Spinal cord (tissue), 10 donors: ENCODE measurements at places on chromosomes 2 and 18. TPM values are rescaled to one million over a fixed set of nuclear protein-coding genes. Genes with fewer than 3 reads are reported as not detected.

NYAP2 gene
- total RNA-seq, result 3.7 TPM

HAAO gene
- total RNA-seq, result 12.7 TPM

SLC14A1 gene
- total RNA-seq, result 19.4 TPM

ZC3H6 gene
- 14.8 TPM for total RNA-seq

FOXD4L1 gene
- total RNA-seq, result 0.17 TPM

MC4R gene
- total RNA-seq, result 1.3 TPM

SS18 gene
- 86.9 TPM for total RNA-seq

CAPG gene
- total RNA-seq, result 41.3 TPM

MAT2A gene
- total RNA-seq, result 119 TPM

- no peak overlapping the region for H3K4me3 ChIP-seq
- peak; percentile 49 for DNase-seq
- H3K27me3 ChIP-seq, result no peaks in the 10 kb centered on the region
Observed at GRCh38 chr2:139514951-139515350, 734.8 kb upstream of the NXPH2 start.

DNA sequence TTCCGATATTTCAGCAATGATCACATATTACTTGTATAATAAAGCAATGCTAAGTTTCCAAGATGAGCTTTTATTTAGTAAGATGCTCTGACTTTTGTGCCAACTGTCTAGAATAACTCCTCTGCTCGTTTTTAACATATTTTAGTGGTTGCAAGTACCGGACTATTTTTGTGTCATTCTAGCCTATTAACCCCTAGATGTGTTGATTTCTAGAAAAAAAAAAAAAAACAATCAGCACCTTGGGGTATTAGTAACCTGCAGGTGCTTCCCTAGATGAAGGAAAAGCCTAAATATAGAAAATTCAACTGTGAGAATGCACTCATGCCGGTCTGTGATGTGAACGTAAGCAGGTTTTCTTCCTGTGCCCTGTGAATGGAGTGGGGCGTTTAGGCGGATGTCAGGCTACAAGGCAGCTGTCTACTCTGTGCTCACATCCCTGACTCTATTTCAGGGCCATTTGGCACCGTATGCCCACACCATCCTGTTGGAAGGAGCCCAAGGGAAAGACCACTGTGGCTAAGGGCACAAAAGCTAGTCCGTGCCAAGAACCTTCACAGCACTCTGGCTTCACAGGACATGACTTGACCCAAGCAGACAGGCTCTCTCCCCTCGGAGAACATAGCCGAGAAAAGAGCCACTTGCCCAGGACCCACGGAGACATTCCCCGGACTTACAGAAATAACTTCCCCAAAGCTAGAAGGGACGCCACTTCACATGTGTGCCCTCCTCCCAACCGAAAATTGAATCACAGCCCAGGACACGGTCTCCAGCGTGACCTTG lies 60.9 kb upstream of the AGAP1 start:
- H3K27ac ChIP-seq, result peak overlapping the region; percentile 58
- H3K4me3 ChIP-seq, result no peak overlapping the region
- H3K36me3 ChIP-seq, result no peaks in the 10 kb centered on the region
- no peaks in the 10 kb centered on the region for H3K27me3 ChIP-seq
- DNase-seq, result no peak

DNA sequence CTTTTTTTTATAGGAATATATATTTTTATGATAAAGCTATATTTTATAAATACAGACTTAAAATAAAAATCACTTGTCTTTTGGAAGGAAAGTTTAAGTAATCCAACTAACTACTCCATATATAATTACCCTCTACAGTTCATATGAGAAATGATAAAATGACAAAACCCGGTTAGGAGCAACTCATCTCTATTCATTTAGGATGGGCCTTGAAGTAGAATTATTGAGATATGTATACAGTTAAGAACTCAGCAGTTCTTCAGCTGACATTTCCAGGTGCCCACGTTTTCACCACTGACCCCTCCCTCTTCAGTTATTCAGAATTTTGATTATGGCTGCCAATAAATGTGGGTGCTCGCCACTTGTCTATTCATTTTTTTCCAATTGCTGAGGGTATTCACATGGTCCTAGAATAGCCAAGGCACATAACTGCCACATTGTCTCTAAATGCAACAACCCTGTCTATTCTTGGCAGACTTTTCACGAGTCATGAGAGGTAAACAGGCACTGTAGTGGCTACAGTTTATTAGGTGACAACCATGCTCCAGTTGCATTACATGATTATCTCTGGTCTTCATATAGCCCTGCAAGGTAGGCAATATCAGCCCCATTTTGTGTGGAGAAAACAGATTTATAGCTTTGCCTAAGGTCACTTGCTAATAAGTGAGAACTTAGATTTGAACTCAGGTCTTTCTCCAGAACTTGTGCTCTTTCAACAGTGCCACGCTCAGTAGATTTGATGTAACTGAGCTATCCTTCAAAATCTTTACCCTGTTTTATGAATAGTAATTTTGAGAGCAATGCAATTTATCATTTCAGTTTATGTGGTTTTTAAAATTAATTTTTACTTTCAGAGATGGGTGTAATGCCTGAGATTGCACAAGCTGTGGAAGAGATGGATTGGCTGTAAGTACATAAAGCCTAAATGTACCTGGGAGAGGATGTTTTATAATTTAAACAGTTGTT lies 2.9 kb downstream of the DDX1 start:
- H3K4me3 ChIP-seq, result no peak overlapping the region
- DNase-seq, result no peak
- peaks cover 9% of the 10 kb centered on the region for H3K36me3 ChIP-seq
- no peaks in the 10 kb centered on the region for H3K27me3 ChIP-seq

GRCh38 chr2:179741317-179741716 lies 120.1 kb downstream of the ZNF385B start:
- H3K4me3 ChIP-seq, result no peak overlapping the region
- no peaks in the 10 kb centered on the region for H3K4me1 ChIP-seq
- DNase-seq, result no peak

DNA sequence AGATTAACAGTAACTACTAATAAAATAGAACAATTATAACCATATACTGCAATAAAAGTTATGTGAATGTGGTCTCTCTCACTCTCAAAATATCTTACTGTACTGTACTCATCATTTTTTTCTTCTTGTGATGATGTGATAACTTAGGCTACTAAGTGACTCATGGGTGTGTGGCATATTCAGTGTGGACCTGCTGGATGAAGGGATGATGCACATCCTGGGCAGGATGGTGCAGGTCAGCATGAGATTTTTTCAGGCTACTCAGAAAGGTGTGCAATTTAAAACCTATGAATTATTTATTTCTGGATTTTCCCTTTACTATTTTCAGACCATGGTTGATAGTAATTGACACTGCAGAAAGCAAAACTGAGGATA lies 90.7 kb downstream of the NCKAP5 start:
- no peak for DNase-seq
- no peak overlapping the region for H3K4me3 ChIP-seq

GRCh38 chr18:37476182-37476581 lies 89.4 kb downstream of the CELF4 start:
- H3K4me1 ChIP-seq, result peaks cover 19% of the 10 kb centered on the region
- no peak overlapping the region for H3K4me3 ChIP-seq
- H3K27ac ChIP-seq, result no peak overlapping the region
- H3K27me3 ChIP-seq, result no peaks in the 10 kb centered on the region

- no peak overlapping the region for H3K27ac ChIP-seq
- no peak for DNase-seq
- H3K4me3 ChIP-seq, result no peak overlapping the region
- H3K4me1 ChIP-seq, result no peaks in the 10 kb centered on the region
- H3K36me3 ChIP-seq, result no peaks in the 10 kb centered on the region
- no peaks in the 10 kb centered on the region for H3K27me3 ChIP-seq
Observed at GRCh38 chr2:187369471-187369870, 78.6 kb downstream of the CALCRL start.

DNA sequence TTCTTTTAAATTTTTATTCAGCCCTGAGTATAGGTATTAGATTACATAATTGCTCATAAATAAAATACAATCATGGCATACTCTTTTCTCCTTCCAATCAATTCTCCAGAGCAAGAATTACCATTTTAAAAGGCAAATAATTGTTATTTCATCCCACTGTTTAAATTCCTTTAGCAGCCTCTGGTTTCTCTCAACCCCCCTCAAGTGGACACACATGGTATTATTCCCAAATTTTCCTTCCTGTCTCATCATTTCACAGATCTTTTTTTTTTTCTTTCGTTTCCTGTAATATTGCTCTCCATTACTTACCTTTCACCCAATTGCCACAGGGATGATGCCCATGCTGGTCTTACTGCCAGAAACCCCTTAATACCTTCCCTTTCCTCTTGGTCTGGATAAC lies 385.2 kb downstream of the RIT2 start:
- no peak overlapping the region for H3K4me3 ChIP-seq
- no peaks in the 10 kb centered on the region for H3K27me3 ChIP-seq
- H3K27ac ChIP-seq, result no peak overlapping the region
- DNase-seq, result no peak
- H3K36me3 ChIP-seq, result no peaks in the 10 kb centered on the region
- H3K4me1 ChIP-seq, result no peaks in the 10 kb centered on the region

DNA sequence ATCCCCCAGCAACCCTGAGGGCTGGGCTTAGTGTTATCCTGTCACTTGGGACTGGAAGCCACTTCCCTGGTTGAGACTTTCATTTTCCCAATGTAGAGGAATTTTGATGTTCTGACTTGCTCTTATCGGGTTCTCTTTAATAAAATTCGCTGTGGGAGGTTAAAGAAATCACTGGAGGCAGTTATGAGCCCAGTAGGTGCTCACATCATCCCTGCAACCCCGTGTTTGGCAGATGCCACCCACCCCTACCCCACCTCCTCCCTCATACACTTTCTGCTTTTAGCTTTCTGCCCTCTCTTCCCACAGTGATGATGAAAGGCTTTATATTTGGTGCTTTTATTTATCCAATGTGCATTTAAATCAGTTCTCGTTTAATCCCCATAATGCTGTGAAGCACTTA lies 106.6 kb downstream of the MAPK4 start:
- H3K36me3 ChIP-seq, result peaks cover 13% of the 10 kb centered on the region
- H3K27me3 ChIP-seq, result no peaks in the 10 kb centered on the region
- H3K27ac ChIP-seq, result no peak overlapping the region

- H3K27me3 ChIP-seq, result no peaks in the 10 kb centered on the region
- DNase-seq, result no peak
- H3K36me3 ChIP-seq, result no peaks in the 10 kb centered on the region
- H3K27ac ChIP-seq, result no peak overlapping the region
- H3K4me3 ChIP-seq, result no peak overlapping the region
Observed at GRCh38 chr18:44079606-44080005, 601.1 kb upstream of the SETBP1 start.

- no peaks in the 10 kb centered on the region for H3K27me3 ChIP-seq
- no peak overlapping the region for H3K27ac ChIP-seq
- H3K4me3 ChIP-seq, result no peak overlapping the region
- H3K36me3 ChIP-seq, result no peaks in the 10 kb centered on the region
- no peak for DNase-seq
Observed at GRCh38 chr2:19879120-19879519, 22.7 kb downstream of the TTC32 start.

GRCh38 chr2:32496662-32497061 lies 131.2 kb upstream of the TTC27 start:
- H3K27ac ChIP-seq, result no peak overlapping the region
- DNase-seq, result no peak
- no peak overlapping the region for H3K4me3 ChIP-seq
- no peaks in the 10 kb centered on the region for H3K4me1 ChIP-seq

DNA sequence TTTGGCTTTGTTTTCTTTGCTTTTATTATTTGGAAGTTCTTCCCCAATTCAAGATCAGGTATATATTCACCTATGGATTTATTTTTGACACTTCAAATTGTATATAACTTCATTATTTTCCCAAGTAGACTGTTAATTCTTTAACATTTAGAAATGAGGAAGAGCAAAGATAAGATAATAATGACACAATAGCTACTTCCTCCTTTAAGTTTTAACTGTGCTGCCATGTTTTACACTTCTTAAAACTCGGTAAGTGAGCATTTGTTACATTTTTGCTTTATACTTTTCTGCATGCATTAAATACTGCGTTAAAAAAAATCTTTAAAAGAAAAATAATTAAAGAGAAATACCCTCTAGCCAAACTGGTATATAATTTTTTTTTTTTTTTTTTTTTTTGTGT lies 32.5 kb downstream of the SLC66A3 start:
- H3K36me3 ChIP-seq, result peaks cover 11% of the 10 kb centered on the region
- DNase-seq, result no peak
- H3K27ac ChIP-seq, result no peak overlapping the region
- no peak overlapping the region for H3K4me3 ChIP-seq
